Activated T-helper 1 cell treated with Interleukin-2 at 50 U/mL for 16 hours (primary cell): ENCODE measurements at places on chromosomes 7 and 10.

DNA sequence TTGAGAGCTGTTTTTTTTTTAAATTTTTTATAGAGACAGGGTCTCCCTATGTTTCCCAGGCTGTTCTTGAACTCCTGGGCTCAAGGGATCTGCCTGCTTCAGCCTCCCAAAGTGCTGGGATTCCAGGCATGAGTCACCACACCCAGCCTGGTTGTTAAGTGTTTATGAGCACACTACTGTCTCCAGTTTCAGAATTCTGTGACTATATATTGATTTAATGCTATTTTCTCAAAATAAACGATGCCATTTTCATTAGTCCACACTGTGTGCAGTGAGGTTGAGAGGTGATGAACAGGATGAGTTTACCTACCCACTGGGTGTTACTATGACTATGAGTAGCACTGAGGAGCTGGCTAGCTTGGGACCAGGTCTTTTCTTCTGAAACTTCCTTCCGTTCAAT is 110.9 kb upstream of the FAM180A start:
- no peak for DNase-seq

DNA sequence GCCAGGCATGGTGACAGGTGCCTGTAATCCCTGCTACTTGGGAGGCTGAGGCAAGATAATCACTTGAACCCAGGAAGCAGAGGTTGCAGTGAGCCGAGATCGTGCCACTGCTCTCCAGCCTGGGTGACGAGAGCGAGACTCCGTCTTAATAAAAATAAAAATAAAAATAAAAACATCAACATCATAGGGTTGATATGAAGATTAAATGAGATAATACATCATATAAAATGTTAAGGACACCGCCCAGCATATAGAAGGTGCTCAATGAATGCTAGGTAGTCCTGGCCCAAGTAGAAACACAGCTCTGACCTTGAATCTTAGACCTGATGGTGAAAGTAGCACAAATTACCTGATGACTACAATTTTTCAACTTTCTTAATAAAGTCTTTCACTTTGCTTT is 74.0 kb downstream of the PAX2 start:
- DNase-seq, result no peak

- no peak for DNase-seq
These were observed 910 bp downstream of the WIPF3 start for GRCh38 chr7:29806995-29807841.

- peak; percentile 68 for DNase-seq
These were observed 385 bp downstream of the SHLD2 start for GRCh38 chr10:87095236-87095945.

DNA sequence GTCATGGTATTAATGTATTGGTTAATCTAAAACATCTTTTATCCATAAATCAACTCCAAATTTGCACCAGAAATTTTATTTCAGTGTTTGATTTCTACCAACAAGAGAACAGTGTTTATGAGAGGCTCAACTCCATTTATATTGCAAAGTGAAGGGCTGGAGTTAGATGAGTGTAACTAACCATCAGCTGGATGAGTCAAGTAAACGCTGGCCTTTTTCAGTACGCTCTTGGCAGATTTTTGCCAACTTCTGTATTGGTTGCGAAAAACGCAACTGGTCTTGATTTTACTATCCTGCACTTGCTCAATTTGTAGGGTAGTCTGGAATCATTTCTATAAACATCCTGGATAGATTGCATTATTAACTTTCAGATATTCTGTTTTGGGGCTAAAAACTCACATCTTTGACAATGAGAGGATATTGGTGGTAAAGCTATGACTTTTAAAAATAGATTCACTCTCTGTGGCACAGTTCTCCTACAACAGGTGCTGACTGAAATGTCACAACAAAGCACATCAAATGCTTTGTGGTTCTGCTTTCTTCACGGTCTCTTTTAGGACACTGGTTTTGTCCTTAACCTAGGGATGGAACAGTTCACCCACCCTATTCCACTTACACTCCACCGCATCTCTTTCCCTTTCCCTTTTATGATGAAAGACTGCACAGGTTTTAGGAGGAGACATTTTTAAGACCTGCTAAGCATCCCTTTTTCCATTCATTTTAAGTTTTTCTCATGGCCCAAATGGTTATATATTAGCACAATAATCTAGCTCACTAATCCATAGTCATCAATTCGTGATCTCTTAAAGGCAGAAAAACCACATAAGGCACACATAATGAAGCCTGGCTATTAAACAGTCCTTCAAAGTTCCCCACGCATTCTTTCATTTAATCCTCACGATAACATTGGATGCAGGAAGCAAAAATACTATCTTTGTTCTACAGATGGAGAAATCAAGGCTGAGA is 12.8 kb downstream of the CACNA2D1 start:
- DNase-seq, result no peak

DNA sequence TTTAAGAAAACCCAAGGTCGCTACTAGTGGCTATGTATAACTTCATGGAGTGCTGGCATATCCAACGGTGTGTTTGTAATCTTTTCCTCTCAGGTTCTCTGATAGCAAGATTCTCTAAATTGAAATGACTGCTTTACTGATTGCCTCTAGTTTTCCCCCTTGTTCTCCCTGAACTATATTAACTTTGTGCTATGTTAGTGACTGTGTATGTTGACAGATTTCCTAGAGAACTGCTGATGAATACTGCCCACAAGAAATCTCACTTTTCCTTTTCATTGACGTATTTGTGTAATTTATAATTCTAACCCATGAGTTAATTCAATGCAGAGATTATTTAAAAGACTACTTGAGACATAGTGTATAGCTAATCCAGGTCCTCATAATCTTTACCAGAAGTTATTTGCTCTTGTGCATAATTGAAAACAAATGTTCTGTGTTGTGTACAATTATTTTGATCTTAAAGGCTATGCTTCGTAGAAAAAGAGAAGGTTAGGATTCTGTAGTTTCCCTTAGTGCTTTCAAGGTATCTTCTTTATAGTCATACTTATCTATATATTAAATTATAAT is 70.6 kb upstream of the GLCCI1 start:
- DNase-seq, result no peak

DNA sequence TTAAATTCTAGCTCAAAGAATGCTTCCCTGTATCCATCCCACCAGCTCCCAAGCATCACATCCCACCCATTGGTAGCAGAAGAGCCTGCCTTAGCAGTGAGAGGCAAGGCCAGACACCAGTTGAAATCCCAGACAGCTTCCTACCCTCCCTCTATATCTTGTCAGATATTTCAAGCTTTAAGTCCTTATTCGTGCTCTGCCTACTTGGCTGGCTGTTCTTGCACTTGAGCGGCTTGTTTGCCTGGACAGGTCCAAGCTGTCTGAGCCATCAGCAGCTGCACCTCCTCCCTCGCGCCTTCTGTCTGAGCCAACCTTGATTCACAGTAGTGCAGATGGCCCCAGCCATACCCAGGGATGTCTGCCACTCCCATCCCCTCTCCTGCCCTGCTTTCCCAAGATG is 16.4 kb downstream of the LRRC4 start:
- no peak for DNase-seq
